Memory B cell (primary cell): ENCODE measurements at places on chromosomes 16 and 17.

GRCh38 chr17:42585353-42585752 lies 7.8 kb upstream of the PSMC3IP start:
- DNase-seq = no peak

- no peak for DNase-seq
Observed at GRCh38 chr17:62672957-62673356, 45.5 kb downstream of the MRC2 start.

- DNase-seq = no peak
Observed at GRCh38 chr17:10325031-10325695, 47.6 kb downstream of the MYH13 start.

DNA sequence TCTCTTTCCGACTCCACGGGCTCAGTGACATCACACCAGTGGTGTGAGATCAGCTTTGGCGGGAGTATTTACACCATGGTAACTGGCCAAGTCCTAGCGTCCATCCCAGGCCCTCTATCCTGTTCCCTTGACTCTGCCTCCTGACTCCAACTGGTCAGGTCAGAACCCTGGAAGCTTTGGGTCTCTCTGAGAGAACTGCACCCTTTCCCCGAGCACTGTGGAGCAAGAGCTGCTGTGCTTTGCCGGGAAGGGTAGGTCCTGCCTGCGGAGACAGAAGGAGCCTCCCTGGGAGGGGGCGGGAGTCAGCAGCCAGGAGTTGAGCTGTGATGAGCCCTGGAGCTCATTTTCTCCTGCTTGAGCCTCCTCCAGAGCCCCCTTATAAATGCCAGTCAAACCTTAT lies 212.1 kb upstream of the TNRC6C start:
- no peak for DNase-seq

DNA sequence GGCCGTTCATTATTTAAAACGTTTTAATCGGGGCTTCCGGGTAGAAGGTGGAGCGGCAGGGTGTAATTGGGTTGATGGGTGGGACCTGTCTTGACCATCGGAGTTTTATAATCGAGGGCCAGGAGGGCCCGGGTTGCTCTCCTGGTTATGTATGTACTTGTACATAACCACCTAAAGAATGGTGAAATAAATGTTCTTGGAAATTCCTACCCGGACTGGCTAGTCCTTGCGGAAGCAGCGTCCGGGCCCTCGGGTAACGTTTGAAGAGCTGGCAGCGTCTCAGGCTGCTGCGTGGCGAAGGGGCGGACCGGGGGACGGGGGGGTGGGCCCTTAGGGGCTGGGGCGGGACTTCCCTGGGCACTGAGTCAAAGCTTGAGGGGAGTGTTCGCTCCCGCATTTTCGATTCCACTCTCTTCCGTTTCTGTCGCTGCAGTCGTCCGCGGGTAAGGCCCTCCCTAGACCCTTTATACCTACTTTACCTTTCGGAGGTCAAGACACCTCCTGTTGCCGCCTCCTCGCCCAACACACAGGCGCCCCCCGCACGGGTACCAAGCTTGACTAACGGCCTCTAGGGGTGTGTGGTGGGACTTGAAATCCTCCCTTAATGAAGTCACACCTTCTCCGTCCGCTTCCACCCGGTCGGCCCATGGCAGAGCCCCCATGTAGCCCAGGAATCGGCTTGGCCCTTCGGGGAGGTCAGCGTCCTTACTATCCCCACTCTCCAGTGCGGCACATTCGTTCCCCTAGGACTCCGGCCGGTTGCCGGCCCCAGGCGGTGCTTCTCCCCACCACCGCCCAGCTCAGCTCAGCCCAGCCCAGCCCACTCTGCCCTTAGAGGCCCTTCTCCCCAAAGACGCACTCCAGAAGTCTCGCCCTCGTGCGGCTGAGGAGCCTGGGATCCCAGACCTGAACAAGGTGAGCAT lies at the start of gene TMEM106A:
TSS of gene TMEM106A (plus strand) at position 396 of the 923 bp plus-strand sequence. CDS start 1,167 bp downstream, outside the sequence.
- DNase-seq = peak; percentile 72

DNA sequence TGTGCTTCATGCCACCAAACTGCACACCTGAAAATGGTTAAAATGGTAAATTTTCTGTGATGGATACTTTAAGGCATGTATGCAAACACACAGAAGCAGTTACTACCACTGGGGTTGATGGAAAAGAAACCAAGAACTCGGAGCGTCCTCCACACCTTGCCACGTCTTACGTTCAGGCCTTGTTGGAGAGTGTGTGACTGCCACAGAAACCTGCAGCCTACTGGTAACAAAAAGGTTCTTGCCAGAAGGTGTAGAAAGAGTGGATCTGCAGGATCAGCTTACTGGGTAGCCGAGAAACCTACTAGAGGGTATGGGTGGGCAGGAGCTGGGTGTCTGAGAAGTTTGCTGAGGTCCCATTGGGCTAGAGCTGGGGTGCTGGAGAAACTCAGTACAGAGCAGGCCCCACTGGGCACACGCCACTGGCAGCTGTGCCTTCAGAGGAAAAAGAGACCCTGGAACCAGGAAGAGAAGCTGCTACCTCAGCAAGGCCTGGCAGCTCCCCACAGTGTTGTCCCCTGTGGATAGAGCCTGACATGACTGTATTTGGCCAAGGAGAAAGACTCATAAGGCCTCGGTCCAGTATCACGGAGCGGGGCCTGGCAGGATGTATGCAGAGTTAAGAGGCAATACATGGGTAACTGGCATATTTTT lies 204.6 kb downstream of the SEC14L1 start:
- no peak for DNase-seq
